D341Med (cell line): ENCODE measurements at places on chromosomes 4 and X.

GRCh38 chr4:111020961-111021360, 398.1 kb upstream of the PITX2 start:
- no peak for DNase-seq

GRCh38 chr4:153791746-153792617, 3.1 kb upstream of the SFRP2 start:
- DNase-seq: peak; percentile 73

GRCh38 chrX:14930663-14931062, 57.4 kb downstream of the MOSPD2 start:
- no peak for DNase-seq

- DNase-seq: no peak
Measured at GRCh38 chr4:174212061-174212460, 71.4 kb downstream of the FBXO8 start.

GRCh38 chr4:14241574-14241973, 614.0 kb upstream of the BOD1L1 start:
- DNase-seq: no peak

DNA sequence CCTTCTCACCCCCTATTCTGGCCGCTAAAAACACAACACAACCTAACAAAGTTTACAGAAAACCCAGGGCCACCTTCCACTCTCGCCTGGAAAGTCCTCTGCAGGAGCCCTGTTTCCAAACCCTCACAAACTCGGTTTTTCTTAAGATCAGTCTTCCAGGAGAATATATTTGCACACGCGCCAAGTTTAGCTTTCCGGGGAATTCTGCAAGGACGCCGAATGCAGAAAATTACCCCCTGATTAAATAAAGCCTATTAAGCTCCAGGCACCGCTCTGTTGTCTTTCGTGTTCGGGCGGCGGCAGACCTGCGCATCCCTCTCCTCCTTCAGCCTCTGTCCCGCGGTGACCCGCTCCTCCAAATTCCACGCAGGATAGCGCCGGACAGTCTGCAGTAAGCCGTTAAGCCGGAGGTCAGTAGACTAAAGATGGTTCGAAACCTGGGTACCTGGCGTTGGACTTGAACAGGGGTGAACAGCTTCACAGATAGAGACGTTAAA, 5.0 kb downstream of the MSX1 start:
- peak; percentile 71 for DNase-seq

DNA sequence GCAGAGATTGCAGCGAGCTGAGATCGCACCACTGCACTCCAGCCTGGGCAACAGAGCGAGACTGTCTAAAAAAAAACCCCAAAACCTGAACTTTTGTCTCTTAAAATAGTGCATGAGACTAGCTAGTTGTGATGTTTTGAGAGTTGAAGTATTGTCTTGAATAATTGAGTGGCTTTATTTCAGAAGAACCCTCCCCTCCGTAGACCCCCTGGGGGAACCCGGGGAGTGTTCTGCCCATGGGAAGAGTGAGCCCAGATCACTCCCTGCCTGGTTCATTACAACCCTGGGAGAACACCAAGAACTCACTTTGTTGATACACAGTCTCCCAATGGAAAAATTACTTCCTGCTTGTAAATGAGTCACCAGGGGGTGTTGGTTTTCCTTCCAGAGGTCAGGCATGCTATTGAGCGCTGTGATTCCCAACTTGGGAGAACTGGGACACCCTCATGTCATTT, 65.3 kb upstream of the SHISA3 start:
- no peak for DNase-seq

GRCh38 chr4:112735474-112735951, 98.6 kb downstream of the LARP7 start:
- no peak for DNase-seq

DNA sequence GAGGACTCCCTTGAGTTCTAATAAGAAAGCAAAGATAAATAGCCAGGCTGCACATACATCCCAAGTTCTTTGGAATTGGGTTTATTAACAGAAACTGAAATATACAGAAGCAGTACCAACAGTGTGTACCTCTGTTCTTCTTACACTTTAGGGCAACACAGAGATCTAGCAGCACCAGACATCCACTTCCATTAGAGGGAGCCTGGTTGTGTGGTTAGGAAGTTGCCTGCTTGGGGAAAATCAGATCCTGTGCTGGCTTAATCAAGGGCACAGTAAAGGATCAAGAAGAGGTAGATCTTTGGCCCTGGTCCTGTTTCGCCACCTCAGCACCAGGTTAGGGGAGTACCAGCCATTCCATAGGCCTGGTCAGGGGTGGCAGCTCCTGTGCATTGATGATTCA, 231.1 kb upstream of the ARHGAP24 start:
- no peak for DNase-seq

DNA sequence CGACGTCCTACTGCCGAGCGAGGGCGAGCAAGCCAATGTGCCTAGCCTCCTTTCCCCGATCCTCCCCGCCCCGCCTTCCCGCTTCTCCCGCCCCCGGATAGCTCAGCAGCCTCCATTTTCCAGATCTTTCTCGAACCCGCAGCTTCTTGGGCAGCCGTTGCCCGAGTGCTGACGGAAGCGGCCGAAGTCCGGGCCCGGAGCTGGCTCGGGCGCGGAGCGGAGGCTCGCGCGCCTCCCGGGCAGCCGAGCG, 172 bp upstream of the HSPA4L start:
- peak; percentile 98 for DNase-seq

DNA sequence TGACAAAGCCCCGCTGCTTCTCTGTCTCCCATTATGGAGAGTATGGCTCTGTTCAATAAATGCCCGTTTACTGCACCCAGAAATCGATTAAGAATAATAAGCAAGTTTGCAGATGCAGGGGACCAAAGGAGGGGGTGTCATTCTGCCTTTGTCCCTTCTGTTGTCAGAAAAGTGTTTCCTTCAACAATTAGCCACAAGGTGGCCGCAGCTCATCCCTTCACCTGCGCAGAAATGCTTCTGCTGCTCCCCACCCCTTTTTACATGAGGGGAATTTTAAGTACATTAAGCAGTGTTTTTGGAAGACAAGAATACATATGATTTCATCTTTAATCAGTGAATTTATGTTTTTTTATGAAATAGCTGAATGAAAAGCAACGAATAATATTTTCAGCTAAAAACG, 175.6 kb upstream of the ARX start:
- peak; percentile 30 for DNase-seq

GRCh38 chrX:123834116-123834515, 25.7 kb upstream of the XIAP start:
- DNase-seq: peak; percentile 61

DNA sequence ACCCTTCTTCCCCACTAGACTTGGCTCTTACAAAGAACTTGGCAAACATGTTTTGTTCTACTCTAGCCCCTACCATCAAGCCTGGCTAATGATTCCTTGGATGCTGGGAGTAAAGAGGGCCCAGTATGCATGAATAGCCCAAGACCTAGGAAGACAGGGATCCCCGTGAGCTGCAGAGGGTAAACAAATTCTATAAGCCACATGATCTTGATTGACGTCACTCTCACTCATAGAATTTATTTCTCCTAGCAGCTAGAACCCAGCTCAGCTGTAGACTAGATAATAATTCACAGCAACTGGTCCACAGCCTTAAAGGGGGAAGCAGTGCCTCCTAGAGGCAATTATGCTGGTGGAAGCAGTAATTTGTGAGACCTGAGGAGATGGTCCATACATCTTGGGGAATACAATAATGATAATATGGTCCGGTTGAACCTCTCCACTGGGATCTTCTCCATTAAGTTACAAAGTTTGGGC, 16.1 kb upstream of the USO1 start:
- no peak for DNase-seq

- peak; percentile 33 for DNase-seq
Measured at GRCh38 chr4:166252487-166253402, 379.7 kb downstream of the TLL1 start.

DNA sequence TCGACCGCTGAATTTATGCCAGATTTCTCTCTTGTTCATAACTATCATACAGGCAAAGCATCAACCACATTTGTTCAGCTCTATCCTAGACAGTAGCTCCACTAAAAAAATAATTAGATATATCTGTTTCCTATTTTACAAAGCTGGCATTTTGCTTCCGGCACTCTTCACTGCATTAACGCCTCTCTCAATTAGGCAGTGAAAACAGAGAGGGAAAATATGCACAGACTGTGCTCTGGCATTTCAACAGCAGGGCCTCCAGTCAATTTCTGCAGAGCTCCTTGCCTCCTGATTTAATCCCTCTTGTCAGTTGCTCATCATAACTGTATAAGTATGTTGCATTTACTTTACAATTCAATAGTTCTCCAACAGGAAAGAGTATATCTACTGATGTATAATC, 666.9 kb upstream of the INTU start:
- DNase-seq: no peak

- DNase-seq: no peak
Measured at GRCh38 chr4:184228056-184228705, 10.5 kb upstream of the ENPP6 start.

DNA sequence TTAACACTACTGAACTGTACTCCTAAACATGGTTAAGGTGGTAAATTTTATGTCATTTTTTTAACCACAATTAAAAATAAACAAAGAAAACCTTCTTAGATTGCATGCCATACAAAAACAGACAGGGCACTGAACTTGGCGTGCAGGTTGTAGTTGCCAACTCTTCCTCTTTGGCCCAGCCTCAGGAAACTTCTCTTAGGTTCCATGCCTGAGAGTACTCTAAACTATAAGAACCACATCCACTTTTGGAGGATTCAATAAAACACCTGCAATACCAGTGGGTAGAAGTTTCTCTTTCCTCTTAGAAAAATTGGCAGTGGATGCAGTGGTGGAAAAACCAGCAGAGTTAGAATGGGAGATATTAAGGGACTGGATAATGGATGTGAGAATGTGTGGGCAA, 103.4 kb downstream of the LUZP4 start:
- DNase-seq: no peak

GRCh38 chr4:184460499-184461285, 13.7 kb downstream of the IRF2 start:
- DNase-seq: no peak

GRCh38 chr4:91936311-91936710, 367.5 kb upstream of the GRID2 start:
- no peak for DNase-seq

- DNase-seq: no peak
Measured at GRCh38 chr4:178387756-178388155, 945.5 kb upstream of the AGA start.

DNA sequence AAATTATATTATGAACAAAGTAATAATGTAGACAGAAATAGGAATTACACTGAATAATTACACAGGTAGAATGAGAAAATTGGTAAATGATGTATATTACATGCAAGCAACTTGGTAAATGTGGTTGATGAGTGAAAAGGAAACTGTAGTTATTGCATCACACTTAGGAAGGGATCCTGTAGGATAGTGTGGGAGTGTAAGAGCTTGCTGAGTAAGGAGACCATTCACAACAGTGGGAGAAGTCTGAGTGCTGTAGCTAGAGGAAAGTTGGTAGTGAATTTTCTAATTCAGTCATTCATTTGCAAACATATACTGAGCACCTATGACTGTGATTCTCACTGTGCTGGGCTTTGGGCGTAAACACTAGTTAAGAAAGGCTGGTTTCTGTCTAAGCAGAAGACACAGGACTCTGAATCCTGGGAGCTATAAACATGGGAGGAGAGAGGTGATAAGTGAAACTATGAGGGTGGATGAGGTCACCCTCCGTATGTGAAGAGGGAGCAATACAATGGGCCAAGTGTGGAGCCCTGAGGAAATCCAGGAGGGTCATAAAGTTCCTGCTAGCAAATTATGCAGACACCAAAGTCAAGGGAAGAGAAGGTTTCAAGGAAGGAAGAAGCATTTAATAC, 14.2 kb upstream of the CPE start:
- no peak for DNase-seq

- DNase-seq: no peak
Measured at GRCh38 chr4:156686120-156686519, 285.5 kb downstream of the PDGFC start.

DNA sequence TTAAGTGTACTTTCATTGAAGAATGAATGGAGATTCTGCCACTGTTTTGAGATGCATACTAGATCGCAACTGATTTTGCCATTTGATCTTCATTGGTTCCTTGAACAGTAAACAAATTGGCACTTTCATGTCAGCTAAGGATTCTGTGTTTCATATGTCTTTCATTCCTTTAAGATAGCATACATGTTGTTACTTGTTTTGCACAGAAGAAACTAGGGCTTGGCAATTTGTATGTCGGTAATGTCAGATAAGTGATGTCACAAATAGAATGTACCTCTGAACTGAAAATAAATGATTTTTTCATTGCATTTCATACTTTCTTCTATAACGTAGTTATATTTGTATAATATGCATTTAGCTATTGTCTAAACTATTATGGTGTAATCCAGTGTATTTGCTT, 73.2 kb upstream of the TENM3 start:
- no peak for DNase-seq

DNA sequence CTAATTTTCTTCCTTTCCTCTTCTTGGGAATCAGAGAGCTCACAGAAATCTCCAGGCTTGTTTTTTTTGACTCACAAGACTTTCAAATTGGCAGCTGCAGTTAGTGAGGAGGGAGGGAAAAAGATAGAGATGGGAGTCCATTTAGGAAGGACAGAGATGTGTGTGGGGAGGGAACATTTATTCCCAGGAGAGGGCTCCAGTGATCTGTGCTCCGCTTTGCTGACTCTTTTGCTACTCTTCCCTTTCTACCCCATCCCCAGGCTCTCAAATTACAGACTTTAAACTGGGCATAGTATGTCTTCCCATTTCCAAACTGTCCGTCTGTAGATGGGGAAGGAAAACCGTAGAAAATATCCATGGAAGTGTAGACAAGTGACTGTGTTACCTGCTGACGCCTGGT, 39.1 kb upstream of the UCP1 start:
- no peak for DNase-seq

- no peak for DNase-seq
Measured at GRCh38 chr4:174626342-174627008, 104.2 kb upstream of the HPGD start.

DNA sequence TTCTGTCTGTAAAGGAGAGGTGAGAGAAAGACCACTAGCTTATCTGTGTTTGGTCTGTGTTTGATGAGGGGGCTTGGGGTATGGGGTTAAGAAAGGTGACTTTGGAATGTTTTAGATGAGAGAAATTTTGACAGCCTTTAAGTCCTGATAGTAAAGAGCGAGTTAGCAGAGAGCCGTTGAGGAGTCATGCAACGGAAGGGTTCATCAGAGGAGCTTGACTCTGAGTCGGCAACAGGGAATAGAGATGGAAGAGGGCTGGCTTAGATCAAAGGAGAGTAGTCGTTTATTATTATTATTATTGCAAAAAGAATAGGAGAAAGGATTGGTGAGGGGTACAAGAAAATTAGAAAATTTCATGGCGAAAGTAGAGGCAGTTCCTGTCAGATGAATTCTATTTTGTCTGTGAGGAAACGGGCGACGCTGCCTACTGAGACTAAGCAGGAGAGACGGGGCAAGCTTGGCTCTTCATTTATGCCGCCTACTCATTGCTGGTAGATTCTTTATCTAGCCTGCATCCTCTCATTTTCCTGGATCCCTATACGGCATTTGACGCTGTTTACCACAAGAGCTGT, 473 bp upstream of the VAMP7 start:
- peak; percentile 24 for DNase-seq
